ENCODE measurements at places on chromosomes 3 and 15.

GRCh38 chr3:12959838-12960378 is 113.3 kb downstream of the IQSEC1 start:
- no peak for DNase-seq

DNA sequence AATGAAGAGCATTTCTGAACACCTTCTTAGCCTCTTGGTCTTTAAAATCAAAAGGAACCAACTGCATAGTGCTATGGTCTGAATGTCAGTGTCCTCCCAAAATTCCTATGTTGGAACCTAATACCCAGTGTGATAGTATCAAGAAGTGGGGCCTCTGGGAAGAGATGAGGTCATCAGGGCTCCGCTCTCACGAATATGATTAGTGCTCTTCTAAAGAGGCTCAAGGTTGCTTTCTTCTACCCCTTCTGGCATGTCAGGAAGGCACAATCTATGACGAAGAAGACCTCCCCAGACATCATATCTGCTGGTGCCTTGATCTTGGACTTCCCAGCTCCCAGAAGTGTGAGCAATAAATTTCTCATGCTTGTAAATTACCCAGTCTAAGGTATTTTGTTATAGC is 209.5 kb downstream of the MAGI1 start:
- no peak for DNase-seq

- no peak for DNase-seq
Observed at GRCh38 chr3:120678331-120678947, 3.6 kb downstream of the HGD start.

- no peak for DNase-seq
Observed at GRCh38 chr3:149813367-149814281, 609 bp downstream of the RNF13 start.

DNA sequence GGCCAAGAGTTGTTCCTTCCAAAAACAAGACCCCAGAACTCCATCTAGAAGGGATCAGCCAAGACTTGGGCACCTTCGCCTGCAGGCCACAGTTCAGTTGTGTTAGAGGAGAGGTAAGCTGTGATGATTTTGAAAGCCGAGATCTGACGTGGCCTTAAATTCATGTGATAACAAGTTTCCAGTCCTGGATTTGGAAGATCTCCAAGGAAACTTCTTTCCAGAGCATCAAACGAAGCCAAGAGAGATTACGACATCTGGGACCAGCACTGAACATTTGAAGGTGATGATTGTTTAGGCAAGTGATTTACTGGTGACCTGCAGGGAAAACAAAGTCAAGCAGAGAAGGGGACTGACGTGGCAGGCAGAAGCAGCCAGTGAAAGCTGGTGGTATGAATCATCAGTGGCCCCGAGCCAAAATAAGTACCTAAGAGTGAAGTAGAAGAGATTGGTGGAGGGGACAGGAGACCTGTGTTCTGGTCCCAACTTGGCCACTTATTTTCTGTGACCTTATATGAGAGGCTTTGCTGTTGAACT is 339.0 kb upstream of the PROK2 start:
- no peak for DNase-seq

DNA sequence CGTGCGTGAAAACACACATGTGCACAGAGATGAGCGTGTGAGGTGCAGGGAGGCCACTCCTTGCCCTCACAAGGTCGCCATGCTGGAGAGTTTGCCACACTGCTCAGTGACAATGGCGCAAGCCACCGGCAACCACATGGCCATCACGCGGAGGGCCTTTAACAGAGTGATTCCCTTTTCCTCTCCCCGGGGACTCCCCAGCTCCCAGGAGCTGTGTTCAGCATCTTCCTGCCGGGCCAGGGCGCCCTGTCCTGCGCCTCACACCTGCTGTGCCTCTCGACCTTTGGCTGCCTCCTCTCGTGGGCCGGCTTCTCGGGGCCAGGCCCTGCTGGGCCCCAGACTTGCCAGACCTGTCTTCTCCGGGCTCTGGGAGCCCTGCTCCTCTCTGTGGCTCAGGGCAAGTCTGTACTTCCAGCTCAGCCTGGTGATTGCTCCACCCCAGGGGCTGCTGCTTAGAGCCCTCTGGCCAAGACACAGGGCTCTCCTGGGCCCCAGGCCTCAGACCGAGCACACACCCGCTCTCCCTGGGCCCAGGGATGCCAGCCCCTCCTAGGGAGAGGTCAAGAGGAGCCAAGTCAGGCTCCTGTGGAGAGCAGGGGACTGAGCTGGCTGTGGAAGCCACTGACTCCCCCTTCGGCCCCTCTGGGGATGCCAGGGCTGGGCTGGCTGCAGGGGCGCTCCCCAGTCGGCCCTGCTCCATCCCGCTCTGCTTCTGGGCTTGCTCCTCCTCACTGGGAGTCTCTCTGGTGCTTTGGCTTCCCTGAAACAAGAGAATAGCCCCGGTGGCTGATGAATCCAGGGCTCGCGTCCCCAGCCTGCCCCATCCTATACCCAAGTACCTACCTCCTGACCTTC is 5.6 kb downstream of the CCDC9B start:
- no peak for DNase-seq

- DNase-seq = no peak
Observed at GRCh38 chr15:68512052-68512451, 66.7 kb upstream of the CORO2B start.

DNA sequence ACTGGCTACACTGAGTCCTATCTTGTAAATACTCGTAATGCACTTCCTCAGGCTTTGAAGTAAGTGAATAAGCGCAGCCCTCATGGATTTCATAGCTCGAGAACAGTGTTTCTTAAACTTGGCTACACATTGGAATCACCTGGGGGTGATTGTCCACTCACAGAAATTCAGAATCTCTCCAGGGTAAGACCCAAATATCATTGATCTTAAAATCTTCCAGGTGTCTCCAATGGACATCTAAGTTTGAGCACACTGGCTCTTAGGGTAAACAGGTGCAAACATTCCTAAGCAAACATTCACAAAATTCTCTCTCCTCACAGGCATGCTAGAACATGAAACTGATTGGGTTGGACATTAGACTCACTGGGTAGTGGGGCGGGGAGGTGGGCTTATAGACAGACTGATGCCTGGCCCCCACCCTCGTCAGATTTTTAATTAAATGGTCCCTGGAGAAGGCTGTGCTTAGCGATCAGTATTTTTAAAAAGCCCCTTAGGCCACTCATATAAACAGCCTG is 279.7 kb upstream of the TBL1XR1 start:
- no peak for DNase-seq

GRCh38 chr15:85112997-85113396 is 131.3 kb downstream of the PDE8A start:
- DNase-seq = no peak

DNA sequence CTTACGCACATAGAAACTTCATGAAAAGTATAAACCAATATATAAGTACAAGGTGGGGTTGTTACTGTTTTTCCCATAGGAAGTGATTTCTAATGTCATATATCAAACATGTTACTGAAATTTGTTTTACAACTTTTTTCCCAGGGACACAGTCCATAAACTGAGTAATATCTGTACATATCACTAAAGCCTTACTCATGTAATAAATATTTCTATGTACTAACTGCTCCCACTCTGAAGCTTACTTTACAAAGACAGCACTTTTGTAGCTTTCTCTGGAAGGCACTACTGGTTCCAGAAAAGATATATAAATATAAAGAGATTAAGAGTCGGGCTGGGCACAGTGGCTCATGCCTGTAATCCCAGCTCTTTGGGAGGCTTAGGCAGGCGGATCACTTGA is 91.7 kb downstream of the MYO5A start:
- DNase-seq = no peak

DNA sequence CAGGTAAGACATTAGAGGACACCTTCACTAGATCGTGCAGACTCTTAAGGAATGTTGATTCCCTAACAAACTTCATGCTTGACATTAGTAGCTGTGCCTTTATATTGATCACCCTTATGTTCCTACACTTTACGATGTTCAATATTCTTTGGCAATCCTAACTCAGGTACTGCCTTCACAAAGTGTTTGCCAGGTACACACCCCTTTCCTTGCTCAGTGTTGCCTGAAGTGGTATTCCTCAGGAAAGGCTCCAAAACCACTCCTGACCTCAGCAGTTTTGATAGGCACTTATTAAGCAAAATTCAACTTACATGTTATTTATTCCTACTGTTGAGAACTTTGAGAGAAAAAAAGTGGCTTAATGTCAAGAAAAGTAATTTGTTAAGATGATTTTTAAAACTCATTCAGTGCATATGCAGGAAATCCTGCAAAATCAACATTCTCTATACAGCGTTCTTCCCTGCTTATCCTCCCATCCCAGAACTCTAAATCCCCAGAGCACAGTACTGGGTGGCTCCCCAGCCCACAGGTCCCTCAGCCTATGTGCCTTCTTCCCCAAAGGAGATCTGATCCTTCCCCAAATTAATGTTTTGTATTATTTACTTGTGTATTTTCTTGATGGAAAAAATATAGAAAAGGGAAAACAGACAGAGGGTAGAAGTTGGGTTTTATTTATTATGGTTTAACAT is 260.7 kb downstream of the MECOM start:
- no peak for DNase-seq

DNA sequence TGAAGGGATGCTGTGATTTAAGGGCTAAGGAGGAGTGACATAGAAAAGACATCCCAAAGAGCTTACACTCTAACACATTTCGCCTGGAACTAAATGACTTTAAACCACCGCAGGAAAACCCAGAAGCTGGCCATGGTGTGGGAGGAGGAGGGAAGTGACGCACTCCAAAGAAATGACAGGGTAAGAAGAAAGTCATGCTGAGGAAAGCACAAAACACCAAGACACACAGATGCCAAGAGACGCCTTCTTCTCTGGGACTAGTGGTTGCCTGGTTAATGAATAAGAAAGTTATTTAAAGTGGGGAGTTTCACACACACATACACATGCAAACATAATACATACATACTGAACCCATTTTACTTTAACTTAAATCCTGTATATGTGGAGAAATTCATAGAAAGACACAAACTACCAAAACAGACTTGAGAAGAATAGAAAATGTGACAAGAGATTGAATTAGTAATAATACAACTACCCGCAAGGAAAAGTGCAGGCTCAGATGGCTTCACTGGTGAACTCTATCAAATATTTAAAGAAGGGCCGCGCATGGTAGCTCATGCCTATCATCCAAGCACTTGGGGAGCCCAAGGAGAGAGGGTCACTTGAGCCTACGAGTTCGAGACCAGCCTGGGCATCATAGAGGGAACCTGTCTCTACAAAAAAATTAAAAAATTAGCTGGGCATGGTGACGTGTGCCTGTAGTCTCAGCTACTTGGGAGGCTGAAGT is 125.5 kb downstream of the NSMCE3 start:
- DNase-seq = no peak

- DNase-seq = no peak
Observed at GRCh38 chr3:98032904-98033303, 2.2 kb downstream of the GABRR3 start.

DNA sequence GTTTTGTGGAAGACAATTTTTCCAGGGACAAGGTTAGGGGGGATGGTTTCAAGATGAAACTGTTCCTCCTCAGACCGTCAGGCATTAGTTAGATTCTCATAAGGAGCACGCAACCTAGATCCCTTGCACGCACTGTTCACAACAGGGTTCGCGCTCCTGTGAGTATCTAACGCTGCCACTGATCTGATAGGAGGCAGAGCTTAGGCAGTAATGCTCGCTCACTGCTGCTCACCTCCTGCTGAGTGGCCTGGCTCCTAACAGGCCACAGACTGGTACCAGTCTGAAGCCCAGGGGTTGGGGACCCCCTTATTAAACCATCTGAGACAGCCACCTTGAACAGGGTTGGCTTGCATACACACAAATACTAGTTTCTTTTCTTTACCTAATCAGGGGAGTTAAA is 13.5 kb upstream of the IMPG2 start:
- DNase-seq = no peak

DNA sequence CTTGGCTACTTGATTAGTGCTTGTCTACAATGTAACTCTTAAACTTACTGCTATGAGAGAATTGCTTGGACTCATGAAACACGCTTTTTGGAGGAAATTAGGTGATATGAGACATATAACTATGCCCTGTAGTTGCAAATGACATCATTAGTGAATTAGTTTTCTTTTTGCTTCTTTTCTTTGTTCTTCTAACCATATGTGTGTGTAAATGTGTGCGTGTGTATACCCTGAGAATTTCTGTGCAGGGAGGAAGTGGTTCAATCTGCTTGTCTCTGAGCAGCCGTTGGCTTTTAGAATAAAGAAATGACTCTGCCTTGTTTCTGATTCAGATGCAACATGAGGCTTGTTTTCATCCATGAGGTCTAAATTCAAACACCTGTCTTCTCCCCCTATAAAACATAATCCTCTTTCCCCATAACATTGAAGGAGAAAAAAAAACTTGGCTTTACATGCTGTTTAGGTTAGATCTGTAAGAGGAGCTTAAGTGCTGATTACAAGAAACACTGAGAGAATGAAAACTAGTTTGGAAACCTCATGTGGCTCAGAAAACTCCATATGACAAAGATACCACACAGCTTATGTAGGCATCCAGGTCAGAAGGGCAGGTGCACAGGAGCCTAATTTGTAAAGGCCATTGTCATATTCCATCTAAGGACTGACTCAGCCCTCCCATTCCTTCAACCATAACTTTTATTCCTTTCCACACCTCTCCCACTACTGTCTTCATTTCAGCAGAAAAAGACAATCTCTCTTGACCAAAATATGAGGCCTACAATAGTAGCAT is 30.5 kb upstream of the BLM start:
- DNase-seq = no peak

- DNase-seq = no peak
Observed at GRCh38 chr3:59084583-59084982, 34.8 kb upstream of the CFAP20DC start.

GRCh38 chr3:59308684-59309083 is 258.9 kb upstream of the CFAP20DC start:
- no peak for DNase-seq

GRCh38 chr15:20345401-20345958 is 196.1 kb downstream of the GOLGA6L6 start:
- DNase-seq = no peak

DNA sequence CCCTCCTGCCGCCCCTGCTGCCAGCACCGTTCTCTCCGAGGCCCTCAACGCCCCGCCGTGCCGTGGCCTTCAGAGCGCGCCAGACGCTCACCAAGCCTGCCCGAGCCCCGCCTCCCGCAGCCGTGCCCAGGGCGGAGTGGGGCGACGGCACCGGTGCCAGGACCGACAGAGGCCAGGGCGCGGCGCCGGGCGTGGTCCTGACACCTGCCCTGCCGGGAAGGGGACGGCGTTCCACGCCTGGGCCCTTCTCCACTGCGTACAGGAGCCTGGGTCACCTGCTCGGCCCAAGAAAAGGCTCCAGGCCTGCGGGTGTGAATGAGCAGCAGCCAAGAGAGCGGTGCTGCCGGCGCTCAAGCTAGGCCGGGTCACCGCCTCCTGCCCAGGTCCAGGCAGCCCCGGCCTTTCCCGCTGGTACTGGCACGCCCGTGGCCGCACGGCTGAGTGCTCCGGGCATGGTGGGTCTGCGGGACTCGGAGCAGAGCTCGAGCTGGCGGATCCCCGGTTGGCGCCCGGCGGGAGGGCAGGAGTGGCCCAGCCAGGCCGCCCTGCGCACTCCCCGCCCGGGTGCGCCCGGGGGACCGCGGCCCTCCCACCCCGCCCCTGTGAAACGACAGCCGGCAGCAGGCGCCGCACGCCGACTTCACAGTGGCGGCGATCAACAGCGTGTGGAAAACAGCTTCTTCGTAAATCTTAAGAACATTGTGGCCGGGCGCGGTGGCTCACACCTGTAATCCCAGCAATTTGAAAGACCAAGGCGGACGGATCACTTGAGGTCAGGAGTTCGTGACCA is 4.2 kb downstream of the OCA2 start:
- no peak for DNase-seq

GRCh38 chr3:71360180-71360579 is 223.3 kb downstream of the FOXP1 start:
- DNase-seq = no peak

Data from NCI-H1417 treated with DMSO at 0.1 percent for 48 hours (cell line).